ENCODE measurements at places on chromosomes 16 and 17.

GRCh38 chr16:89922884-89923639 lies at the start of gene TUBB3:
Gene TUBB3 (plus strand): TSS chr16:89923342. CDS start chr16:89923402, 60 bp downstream.
- DNase-seq: no peak

DNA sequence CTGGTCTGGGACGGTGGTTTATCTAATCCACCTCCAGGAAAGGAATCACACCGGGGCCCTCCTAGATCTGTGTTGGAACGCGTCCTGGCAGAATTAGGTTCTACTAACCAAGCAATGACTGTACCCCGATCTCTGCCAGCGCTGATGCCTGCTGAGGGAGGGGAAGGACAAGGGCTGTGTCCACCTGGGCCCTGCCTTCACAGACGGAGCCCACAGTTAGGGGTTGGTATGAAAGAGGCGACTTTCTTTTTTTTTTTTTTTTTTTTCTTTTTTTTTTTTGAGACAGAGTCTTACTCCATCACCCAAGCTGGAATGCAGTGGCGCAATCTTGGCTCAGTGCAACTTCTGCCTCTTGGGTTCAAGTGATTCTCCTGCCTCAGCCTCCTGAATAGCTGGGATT lies 9.9 kb upstream of the KRT19 start:
- DNase-seq: no peak

GRCh38 chr16:58196898-58197313 lies 1.0 kb downstream of the CSNK2A2 start:
- no peak for DNase-seq

GRCh38 chr16:19127674-19128131 lies 13.9 kb downstream of the ITPRIPL2 start:
- no peak for DNase-seq

- DNase-seq: no peak
Measured at GRCh38 chr17:29726715-29727252, 104.1 kb upstream of the CORO6 start.

DNA sequence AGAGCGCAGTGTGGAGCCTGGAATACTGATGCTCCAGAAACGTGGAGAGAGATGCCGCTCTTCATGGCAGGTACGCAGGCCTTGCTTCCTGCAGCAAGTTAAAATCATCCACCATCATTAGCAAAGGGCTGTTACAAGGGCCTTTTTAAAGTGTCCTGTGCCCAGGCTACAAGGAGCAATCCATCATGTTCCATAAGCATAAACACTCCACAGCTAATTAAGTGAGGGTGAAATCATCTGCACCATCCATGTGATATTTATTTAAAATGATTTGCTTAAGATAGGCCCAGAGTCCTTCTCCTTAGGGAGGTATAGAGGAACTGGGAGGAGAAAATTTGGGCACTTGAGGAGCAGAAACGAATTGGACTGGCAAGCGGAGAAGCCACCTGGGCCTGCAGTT lies 372.1 kb downstream of the XYLT1 start:
- no peak for DNase-seq

DNA sequence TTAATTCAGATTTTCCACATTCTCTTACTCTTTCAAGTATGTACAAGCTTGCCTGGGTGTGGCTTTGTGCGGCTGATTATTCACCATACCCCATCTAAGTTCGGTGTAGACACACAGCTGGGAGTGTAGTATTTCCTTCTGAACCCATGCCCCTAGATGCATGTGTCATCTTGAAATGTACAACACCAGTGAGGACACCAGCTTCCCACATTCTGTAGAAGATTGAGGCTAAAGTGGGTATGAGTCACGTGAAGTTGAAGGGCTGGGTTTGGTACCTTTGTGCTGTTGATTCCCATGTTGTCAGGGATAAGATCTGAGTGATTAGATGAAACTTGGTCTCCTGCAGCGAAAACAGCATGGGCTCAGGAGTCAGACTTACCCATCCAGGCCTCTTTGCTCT lies 14.6 kb upstream of the DHX8 start:
- DNase-seq: peak; percentile 84

GRCh38 chr17:64386412-64387144 lies 4.1 kb downstream of the PECAM1 start:
- DNase-seq: no peak

DNA sequence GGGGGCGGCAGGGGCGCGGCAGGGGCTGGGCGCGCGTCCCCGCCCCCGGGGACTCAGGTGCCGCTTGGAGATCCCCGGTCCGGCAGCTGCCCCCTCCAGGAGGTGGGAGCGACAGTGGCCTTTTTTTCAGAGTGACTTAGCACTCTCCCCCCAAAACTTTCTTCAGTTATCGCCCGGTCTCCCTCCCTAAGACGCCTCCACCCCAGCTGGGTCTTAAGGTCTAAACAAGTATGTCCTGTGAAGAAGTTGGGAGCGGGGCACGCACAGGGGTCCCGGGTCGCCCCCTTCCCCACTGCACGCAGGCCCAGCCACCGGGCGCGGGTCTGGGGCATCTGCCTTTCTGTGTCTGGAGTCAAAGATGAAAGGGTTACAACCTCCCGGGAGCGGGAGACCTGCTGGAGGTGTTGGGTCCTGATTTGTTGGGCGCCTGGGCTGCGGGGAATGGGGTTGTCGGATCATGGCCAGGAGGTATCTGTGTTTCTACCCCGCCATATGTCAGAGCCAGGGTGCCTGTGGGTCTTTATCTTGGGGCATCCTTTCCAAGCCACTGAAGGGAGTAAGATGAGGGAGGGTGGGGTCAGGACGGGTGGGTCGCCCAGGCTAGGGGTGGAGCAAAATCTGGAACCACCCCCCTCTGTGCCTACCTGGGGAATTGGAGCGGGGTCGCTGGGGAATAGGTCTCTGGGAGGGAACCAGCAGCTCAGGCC lies 757 bp downstream of the FMNL1 start:
- DNase-seq: no peak

- DNase-seq: no peak
Measured at GRCh38 chr16:68984467-68984866, 121.0 kb upstream of the HAS3 start.

- no peak for DNase-seq
Measured at GRCh38 chr16:81597079-81597658, 152.6 kb downstream of the CMIP start.

DNA sequence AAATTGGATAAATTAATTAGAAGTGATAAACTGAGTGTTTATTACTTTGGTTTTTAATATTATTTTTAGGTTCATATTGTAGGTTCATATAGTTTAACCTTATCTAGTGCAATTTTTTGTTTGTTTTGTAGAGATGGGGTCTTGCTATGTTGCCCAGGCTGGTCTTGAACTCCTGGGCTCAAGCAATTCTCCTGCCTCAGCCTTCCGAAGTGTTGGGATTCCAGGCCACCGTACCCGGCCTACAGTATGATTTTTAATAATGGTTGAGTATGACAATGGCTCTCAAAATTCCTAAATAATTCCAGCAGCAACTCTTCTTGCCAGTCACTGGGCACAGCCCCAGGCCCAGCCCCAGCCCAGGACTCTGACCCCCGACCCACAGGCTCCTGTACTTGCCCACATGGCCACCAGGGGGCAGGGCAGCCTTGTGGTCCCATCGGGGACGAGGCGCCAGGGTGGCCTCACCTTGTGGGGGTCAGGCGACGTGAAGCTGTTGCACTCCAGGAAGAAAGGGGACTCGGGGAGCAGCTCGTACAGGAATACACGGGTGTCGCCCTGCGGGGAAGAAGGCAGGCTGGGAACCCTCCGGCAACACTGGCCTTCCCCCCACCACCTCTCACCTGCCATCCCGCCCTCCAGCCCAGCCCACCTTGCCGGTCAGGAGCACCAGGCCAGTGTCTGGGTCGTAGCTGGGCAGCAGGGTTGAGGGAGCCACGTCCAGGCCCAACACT lies 7.9 kb upstream of the PAM16 start:
- DNase-seq: no peak

DNA sequence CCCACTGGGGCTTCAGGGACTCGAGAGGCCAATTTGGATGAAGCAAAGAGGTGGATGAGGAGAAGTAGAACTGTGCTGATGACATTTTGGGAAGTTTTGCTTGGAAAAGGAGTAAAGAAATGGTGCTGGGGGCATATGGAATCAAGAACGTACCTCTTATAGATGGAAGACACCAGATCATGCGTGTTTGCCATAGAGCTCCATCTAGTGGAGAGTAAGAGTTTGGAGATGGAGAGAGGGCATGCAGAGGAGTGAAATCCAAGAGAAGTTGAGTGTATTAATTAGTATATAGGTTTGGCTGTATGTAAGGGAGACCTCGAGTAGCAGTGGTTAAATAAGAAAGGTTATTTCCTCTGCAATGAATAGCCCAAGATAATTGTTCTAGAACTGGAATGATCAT lies 56.0 kb downstream of the SHISA6 start:
- DNase-seq: no peak

GRCh38 chr16:9090101-9090959 lies 1.1 kb upstream of the HAPSTR1 start:
- no peak for DNase-seq

- no peak for DNase-seq
Measured at GRCh38 chr17:83086907-83087787, 7.7 kb downstream of the METRNL start.

- no peak for DNase-seq
Measured at GRCh38 chr16:79943736-79944135, 343.2 kb upstream of the MAF start.

DNA sequence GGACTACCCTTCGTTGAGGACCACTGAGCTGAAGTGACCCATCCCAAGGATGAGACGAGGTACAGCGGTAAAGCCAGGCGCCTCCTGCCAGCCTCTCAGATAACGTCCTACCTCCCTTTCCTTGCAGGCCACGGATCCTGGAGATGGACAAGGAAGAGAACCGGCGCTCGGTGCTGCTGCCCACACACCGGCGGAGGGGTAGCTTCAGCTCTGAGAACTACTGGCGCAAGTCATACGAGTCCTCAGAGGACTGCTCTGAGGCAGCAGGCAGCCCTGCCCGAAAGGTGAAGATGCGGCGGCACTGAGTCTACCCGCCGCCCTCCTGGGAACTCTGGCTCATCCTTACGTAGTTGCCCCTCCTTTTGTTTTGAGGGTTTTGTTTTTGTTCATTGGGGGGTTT lies 17.3 kb upstream of the LLGL1 start:
- no peak for DNase-seq

GRCh38 chr17:74814453-74814852 lies 38.3 kb upstream of the NAT9 start:
- no peak for DNase-seq

GRCh38 chr17:56653877-56654276 lies 60.4 kb downstream of the NOG start:
- no peak for DNase-seq

- no peak for DNase-seq
Measured at GRCh38 chr16:67419502-67419901, 3.2 kb upstream of the ZDHHC1 start.

DNA sequence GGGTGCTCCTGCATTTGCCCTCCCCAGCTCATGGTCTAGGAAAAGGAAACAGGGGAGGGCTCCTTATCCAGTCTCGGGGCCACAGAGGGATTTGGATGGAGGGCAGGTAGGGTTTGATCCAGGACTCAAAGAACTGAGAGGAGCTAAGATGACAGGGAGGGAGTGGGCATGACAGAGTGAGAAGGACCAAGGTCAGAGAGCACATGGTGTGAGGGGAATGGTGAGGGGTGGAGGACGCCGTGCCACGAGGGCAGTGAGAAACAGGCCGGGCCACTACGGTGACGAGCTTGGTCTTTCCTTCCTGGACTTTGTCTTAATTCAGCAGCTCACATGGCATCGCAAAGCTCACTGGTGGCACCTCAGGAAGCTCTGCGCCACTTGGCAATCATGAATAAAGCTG lies 35.2 kb downstream of the IRF8 start:
- DNase-seq: no peak

GRCh38 chr17:28047806-28048205 lies 5.3 kb downstream of the NLK start:
- DNase-seq: no peak

GRCh38 chr17:34275881-34276280 lies 5.9 kb downstream of the CCL7 start:
- DNase-seq: peak; percentile 84

- DNase-seq: no peak
Measured at GRCh38 chr17:59296190-59296589, 35.3 kb upstream of the YPEL2 start.

- no peak for DNase-seq
Measured at GRCh38 chr17:48579760-48580554, 1.8 kb upstream of the HOXB4 start.

- DNase-seq: no peak
Measured at GRCh38 chr17:74790161-74791058, 14.3 kb upstream of the NAT9 start.

DNA sequence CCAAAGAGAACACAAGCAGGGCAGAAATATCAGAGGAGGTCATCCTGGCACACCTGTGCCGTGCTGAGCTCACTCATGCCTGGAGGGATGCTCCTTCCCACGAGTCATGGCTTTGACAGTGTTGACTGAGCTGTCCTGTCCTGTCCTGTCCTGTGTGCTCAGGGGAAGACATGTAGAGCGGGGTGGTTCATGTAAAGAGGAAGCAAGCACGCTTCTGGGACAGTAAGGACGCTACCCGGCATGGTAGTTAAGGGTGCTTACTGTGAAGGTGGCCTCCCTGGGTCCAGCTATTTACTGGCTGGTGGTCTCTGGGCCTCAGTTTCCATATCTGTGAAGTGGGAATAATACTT lies 398 bp downstream of the LGALS9 start:
- no peak for DNase-seq

- DNase-seq: no peak
Measured at GRCh38 chr17:64547319-64547718, 40.5 kb downstream of the CEP95 start.

- no peak for DNase-seq
Measured at GRCh38 chr17:336110-337021, 16.2 kb downstream of the RPH3AL start.

GRCh38 chr16:11091021-11091785 lies 146.8 kb downstream of the CLEC16A start:
- DNase-seq: no peak

DNA sequence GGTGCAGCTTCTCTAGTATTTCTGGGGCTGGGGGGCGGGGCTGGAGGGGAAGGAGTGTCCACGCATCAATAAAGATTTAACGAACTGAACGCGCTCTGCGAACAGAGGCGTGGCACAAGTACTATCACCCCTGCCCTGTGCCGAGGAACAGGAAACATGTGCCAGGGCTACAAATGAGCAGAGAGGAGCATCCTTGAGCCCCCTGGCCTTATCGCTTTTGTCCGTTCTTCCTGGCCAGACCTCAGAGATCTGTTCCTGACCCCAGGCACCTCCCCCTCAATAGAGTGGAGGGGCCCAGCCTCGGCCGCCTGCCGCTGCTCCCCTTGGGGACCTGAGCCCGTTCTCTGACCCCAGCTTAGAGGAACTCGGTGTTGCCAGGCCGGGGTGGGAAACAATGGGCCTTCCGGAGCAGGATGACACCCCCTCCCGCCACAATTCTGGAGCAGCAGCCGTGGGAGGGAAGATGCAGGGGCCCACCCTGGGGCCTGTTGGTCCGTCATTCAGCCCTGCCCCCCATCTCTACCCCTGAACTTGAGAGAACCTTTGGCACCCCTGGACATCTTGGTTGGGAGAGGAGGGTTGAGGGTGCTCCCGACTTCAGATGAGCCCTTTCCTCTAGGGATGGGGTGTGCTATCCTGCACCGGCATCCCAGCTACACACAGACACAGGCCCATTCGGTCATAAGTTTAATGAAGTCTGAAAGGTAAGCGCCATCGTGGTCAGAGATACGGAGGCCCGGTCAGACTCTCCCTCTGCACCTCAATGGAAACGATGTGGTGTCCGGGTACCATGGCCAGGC lies 1.1 kb downstream of the NAA38 start:
- DNase-seq: no peak

Measured in BJ (cell line).